ENCODE measurements at places on chromosomes 1 and 21.

DNA sequence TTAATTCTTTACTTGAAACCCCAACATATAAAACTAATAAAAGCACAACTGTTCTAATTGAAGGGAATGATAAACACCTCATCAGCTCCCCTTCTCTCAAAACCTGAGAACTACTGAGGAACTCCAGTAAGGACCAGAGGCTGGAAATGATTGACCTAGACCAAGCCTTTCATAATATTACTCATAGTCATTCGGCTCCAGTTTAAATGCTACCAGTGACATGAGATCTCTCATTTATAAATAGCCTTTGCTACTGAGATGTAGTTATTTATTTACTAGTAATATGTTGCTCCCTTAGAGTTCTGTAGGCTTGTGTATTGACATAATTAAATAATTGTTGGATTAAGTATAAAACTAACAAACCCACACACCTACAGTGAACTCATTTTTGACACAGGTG, 209.8 kb upstream of the PRMT6 start:
- DNase-seq: no peak

DNA sequence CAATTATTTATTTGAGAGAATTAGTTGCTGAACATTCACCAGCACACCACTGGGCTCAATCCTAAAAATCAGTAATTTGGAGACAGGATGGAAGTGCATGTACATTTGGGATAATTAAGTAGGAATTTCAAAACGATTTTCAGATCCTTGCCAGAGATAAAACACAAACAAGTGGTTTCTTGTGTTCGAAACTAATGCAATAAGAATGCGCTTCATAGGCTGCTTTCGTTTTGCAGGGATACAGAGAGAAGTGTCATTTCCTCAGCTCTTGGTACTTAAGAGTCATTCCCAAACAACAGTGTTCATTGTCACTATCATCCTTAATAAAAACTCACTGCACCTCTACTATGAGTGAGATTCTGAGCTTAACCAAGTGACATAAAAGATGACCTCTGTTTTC, 20.6 kb upstream of the USP24 start:
- DNase-seq: peak; percentile 83

DNA sequence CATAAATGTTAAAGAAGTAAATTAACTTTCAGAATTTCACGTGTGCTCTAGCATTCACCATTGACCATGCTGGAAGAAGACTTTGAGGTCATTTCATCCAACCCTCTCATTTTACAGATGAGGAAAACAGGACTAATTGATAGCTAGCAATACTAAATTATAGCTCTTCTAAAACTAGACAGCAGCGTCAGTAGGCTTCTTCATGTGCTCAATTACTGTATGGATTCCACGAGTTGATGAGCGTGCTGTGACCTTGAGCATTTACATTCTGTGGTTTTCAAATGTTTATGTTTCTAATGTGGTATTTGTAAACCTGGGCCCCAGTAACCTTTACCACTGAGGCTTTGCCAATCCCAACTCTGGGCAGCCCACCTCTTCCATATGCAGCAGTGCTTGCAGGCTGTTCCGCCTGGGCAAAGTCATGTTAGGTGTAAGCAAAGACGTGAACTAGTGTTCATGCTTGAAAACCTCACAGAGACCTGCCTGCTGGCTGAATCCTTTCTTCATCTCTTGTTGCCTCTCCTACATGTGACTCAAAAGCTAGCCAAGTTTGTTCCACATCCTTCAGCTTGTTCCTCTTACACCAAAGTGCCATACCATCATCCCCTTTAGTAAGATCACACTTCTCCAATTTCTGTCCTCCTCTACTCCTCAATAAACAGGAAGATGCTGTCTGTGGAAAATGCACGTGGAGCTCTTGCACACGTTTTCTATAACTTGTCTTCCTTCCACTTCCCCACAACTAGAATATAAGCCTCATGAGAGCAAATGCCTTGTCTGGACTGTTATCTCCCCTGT, 17.2 kb downstream of the KCNJ15 start:
- DNase-seq: no peak

DNA sequence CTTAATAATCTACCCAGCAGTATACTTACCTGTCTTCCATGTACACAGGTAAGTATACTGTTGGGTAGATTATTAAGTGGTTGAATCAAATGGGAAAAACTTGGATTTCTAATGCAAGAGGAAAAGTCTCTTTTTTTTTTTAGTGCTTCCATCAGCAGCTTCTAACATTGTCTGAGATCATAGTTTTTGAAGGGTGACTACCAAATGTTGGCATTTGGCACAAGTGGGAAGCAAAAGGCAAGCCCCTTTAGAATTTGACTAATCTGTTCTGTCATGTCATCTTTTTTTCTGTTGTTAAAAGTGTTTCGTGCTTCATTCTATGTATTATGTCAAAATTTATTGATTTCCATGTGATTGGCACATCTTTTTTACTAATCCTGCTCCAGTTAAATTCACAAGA, 547 bp downstream of the FMO1 start:
- DNase-seq: no peak

DNA sequence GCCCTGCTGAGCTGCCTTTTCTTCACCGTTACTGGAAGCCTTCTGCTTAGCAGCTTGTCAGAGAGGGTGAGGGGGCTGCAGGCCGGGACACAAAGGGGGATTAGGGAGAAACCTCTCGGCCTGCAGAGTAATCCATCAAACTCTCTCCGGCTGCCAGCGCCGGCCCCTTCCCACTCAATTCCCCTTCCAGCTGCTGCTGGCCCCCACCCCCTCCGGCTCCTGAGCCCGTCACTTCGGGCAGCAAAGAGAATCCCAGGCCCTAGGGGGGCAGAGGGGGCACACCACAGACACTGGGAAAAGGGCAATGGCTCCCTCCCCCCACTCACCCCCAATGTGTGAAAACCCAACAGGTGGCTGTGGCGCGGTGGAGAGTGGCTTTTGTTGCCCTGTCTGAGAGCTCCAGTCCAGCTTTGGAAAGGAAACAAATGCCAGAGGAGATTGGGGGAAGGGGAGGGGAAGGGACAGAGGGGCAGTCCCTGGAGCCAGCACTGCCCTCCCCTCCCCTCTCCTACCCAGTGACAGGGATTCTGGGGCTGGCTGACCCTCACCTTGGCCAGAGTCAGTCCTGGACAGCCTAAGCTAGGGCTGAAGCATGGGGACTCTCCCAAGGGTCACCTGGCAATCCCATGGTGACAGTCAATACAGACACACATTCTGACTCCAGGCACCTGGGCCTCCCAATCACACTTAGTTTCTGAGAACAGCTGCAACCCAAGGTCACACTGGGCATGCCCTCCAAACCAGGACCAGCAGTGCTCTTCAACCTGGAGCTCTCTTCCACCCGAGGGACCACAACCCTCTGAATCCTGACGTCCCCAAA, 9.5 kb downstream of the SLC45A3 start:
- DNase-seq: no peak

- no peak for DNase-seq
Observed at GRCh38 chr1:100539836-100540536, 2.0 kb downstream of the GPR88 start.

DNA sequence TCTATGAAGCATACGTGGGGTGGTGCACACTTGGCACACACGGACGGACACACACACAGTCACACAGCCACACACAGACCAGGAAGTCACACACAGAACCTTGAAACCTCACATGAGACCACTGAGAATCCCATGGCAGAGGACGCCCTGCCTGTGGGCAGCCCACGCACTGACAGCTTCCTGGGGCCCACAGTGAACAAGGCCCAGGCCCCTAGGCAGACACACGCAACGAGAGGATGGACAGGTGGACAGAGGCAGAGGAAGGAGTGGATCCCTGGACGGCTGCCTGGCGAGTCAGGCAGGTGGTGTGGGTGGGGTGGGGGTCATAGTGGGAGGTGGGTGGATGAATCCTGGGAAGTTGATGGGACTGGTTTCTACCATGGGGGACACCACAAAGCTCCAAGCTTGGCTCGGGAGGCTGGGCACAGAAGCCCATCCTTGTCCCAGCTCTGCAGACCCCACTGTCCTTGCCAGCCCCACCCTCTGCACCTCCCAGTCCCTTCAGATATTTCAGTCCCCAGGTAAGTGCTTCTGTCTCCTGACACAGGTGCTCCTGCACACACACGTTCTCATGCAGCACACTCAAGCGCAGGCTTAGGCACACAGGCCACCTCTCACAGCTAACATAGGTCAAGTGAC, 49.1 kb downstream of the WNT9A start:
- DNase-seq: no peak

- no peak for DNase-seq
Observed at GRCh38 chr21:42223826-42224575, 5.1 kb downstream of the ABCG1 start.

DNA sequence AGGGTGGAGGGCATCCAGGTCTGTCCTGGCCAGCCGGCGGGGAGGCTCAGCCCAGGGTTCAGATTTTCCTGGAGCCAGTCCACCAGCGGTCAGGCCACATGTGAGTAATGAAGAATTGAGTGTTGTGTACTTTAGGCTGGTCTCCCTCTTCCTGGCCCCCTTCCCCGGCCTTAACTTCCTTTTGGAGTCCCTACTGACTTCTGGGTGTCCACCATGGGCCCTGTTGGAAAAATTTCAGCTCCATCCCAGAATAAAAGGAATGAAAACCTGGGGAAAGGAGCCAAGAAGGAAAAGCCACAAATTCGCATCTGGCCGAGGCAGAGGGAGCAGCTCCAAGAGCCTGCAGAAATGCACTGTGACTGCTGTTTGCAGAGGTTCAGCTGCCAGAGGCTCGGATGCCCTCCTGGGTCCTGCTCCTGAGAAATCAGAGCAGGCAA, 35.5 kb upstream of the HHAT start:
- DNase-seq: peak; percentile 86

- DNase-seq: no peak
Observed at GRCh38 chr1:156948708-156949107, 28.3 kb downstream of the LRRC71 start.

DNA sequence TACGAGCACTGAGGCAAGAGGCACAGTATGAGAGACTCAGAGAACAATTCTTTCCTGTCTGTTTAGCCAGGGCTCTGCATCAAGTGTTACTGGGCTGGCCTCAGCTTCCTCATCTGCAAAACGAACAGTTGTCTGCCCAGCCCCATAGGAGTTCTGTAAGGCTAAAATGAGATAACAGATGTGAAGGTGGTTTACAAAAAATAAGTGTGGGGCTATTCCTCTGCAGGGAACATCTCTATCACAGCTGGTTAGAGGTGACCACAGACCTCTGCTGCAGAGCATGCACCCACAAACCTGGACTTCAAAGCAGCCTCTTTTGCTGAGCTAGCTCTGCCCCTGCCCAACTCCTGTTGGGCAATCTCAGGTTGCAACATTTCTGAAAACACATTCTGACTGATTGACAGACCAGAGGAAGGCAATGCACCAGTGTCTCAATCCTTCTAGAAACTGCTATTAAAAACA, 10.5 kb upstream of the OLIG1 start:
- no peak for DNase-seq

- DNase-seq: no peak
Observed at GRCh38 chr21:46648539-46648938, 13.1 kb downstream of the PRMT2 start.

DNA sequence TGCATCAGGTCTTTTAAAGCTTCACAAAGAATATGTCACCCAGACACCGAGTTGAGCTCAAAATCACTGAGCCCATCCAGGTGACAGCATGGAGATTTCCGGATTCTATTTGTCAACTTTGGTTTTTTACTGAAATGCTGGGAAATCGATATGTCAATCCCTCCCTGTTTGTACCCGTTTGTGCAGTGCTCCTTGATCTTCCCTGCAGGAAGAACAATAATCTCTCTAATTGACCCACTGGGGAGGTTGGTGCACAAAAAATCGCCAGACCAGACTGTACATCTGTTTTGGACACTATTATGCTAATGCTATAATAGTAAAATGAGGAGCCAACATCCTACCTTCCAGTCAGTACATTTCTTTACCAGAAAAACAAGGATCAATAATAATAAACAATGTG, 1.8 kb downstream of the BARHL2 start:
- no peak for DNase-seq

DNA sequence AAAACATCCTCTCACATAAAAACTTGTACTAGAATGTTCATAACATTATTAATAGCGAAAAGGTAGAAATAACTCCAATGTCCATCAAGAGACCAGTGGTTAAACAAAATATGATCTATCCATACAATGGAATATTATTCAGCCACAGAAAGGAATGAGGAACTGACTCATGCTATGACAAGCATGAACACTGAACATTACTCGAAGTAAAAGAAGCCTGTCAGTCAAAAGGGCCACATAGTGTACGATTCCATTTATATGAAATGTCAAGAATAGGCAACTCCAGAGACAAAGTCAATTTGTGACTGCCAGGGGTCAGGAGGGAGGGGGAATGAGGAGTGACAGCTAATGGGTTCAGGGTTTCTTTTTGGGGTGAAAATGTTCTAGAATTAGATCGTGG, 2.3 kb downstream of the VPS26C start:
- DNase-seq: no peak

DNA sequence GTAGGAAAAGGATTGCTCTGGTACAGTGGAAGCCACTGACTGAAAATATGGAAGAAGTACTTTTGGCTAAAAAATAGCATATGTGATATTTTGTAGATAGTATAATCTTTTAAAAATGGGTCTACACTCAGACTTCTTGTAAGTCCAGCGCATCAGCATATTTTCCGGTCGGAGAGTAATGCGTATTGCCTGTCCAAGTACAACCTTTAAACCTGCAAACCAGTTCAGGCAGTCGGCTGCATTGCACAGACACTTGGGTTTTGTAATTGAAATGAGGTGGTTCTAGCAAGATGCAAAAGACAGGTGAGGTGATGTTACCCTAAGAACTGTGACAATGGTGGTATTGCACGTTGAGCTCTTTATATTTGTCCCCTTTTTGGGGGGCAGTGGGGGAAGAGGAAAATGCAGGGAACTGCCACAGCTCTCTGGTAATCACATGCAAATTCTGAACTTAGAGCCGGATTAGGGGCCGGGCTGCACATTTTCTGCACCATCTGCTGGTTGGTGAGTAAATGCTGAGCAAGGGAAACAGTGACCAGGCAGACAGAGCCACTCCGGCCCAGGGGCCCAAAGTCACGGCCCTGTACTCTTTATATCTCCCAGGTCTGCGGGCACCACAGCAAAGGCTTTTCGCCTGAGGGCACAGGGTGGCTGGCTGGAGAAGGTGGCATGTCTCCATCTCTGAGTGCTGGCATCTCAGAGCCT, 2.3 kb downstream of the GPR137B start:
- no peak for DNase-seq

DNA sequence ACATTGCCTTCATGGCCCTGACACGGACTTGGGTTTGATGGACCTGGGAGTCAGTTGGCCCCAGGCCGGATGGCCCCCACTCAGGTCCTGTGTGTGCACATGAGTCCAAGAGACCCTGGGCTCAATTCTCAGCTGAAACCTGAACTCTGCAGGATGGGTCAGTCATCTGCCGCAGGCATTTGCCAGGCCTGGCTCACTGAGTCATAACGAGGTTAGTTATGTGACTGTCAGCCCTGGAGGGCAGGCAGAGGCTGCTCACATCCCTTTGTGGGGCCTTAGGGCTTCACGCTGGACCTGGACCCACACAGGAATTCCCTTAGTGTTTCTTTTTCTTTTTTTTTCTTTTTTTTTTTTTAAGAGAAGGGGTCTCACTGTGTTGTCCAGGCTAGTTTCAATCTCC, 46.5 kb downstream of the PSMG1 start:
- DNase-seq: peak; percentile 59

DNA sequence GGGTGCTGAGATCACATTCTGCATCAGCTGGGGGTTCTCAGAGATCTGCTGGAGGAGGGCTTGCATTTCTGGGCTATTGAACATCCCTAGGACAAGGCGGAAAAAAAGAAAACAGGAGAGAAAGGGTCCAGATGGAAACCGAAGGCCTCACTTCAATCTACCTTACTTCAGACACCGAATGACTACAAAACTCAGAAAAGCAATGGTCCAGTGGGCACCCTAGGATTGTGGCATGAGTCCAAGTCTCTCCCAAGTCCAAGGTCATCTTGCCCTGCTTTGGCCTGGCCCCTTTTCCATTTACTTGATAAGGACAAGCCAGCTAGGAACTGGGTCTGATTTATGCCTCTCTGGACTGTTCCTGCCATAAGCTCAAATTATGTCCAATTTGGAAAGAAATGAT, 10.8 kb downstream of the UBQLN4 start:
- no peak for DNase-seq

Measured in GM03348 (cell line).